ENCODE measurements at places on chromosomes 11 and 22.

GRCh38 chr11:33317662-33318061 is 60.5 kb downstream of the HIPK3 start:
- DNase-seq: no peak

DNA sequence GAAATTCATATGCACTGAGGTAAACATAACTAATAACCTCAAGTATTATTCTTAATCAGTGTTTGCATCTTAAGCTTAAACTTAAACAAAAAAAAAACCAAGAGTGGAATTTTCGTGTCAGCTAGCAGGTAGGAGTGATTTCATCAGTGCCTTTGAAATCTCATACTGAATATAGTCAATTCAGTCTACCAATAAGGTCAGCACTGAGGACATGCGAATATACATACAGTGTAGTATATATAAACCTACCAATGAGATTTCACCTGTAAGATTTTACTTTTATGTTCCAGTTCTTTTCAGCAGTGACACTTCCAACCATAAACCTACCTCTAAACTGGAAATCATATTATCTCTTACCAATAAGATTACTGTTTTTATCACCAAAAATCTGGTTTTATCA is 27.0 kb downstream of the SAAL1 start:
- DNase-seq: no peak

- DNase-seq: no peak
These were observed 48.6 kb downstream of the ZNRF3 start for GRCh38 chr22:28931844-28932567.

GRCh38 chr11:66851239-66851596 is 5.6 kb upstream of the LRFN4 start:
- no peak for DNase-seq
